ENCODE measurements at places on chromosomes 5 and 9.
A peak's percentile ranks its signal among the peaks of the same experiment; 100 is the strongest.

GRCh38 chr5:171311322-171312077 lies 2.5 kb downstream of the TLX3 start:
- peak; percentile 59 for DNase-seq

- no peak for DNase-seq
Measured at GRCh38 chr5:142013734-142014521, 1.1 kb upstream of the GNPDA1 start.

- DNase-seq, result no peak
Measured at GRCh38 chr9:133518200-133518599, 6.6 kb downstream of the MYMK start.

DNA sequence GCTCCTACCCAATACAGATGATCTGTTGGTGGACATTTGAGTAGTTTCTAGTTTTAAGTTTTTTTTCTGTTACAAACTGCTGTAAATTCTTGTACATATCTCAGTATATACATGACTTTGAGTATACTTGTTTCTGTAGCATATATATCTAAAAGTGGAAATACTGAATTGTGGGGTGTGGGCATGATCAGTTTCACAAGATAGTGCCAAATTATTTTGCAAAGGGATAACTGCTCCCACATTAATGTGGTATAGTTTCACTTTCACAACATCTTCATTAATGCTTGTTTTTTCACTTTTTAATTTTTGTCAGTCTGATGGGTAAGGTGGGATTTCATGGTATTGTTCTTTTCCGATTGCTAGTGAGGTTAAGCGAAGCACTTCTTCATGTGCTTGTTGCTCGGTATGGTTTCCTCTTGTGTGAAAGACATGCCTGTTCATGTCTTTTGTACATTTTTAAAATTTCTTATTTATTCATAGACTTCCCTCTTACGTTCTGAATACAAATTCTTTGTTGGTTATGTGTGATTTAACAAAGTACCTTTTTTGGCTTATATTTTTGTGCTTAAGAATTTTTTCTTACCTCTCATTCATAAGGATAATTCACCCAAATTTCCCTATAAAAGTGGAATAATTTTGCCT lies 103.5 kb downstream of the CDC42SE2 start:
- DNase-seq, result no peak

DNA sequence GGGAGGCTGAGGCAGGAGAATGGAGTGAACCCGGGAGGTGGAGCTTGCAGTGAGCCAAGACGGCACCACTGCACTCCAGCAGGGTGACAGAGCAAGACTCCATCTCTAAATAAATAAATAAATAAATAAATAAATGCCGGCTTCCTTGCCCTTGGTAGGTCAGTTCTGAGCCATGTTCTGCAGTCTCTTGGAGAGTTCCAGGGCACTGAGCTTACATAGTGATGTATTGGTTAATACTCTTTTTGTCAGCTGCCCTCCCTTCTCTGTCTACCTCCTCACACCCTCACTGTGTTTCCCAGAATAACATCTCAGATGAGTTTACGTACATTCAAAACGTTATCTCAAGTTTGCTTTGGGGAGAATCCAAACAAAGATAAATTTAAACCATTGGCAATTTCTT lies 45.2 kb upstream of the FER start:
- DNase-seq, result no peak

- DNase-seq, result no peak
Measured at GRCh38 chr5:176426876-176427275, 10.5 kb upstream of the CLTB start.

- no peak for DNase-seq
Measured at GRCh38 chr5:135493406-135494180, 41.4 kb upstream of the TIFAB start.

- no peak for DNase-seq
Measured at GRCh38 chr9:93100276-93100636, 4.2 kb downstream of the CARD19 start.

- no peak for DNase-seq
Measured at GRCh38 chr5:34603378-34603777, 52.8 kb upstream of the RAI14 start.

DNA sequence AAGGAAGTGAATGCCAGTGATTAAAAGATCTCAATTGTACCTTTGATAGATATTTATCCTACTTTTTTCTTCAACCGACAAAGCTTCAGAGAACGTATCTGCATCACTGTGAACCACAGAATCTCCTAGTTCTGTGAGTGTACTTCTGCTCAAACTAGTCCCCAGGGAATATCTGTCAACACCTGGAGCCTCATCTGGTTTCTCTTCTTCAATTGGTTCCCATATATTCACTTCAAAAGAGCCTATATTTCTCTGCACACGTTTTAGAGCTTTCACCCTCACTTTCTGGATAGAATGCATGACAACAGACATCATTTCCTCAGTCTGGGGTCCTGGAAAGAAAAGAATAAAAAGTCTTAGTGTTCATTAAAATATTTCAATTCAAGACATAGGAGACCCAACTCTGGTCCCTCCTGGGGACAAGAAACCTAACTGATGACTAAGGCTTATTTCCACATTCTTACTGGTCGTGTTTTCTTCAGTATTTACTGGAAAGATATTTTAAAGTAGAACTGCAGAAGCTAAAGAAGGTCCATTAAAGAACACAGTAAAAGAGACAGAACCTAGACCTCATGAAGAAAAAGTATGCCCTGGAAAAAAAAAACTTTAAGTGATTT lies 64.3 kb downstream of the CPLANE1 start:
- DNase-seq, result no peak

GRCh38 chr9:122213589-122214413 lies 15.0 kb downstream of the LHX6 start:
- peak; percentile 90 for DNase-seq

- no peak for DNase-seq
Measured at GRCh38 chr5:91150234-91150633, 232.9 kb downstream of the ARRDC3 start.

GRCh38 chr5:135399794-135400542 lies 937 bp upstream of the MACROH2A1 start:
- no peak for DNase-seq

GRCh38 chr9:107103621-107104020 lies 179.5 kb upstream of the RAD23B start:
- no peak for DNase-seq

DNA sequence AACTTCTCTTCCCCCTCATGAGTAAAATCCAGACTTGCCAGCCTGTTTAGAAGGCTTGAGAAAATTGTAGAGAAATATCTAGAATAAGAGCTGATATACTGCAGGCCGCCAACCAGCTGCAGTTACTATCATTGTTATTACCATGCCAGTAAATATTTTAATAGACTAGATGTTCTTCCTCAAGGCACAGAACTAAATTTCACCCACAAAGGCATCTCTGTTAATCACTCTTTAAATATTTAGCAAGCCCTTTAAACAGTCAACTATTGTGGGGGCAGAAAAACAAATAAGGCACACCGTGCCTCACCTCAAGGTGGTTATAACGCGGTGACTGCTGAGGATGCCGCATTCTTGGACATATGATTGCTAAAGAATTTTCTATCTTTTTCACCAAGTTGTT lies 147.0 kb downstream of the SPOCK1 start:
- DNase-seq, result no peak

GRCh38 chr5:179409806-179410205 lies 64.5 kb upstream of the ADAMTS2 start:
- no peak for DNase-seq

- DNase-seq, result no peak
Measured at GRCh38 chr5:180154821-180155364, 54.1 kb downstream of the RASGEF1C start.

- DNase-seq, result no peak
Measured at GRCh38 chr5:142544946-142545649, 140.8 kb downstream of the FGF1 start.

DNA sequence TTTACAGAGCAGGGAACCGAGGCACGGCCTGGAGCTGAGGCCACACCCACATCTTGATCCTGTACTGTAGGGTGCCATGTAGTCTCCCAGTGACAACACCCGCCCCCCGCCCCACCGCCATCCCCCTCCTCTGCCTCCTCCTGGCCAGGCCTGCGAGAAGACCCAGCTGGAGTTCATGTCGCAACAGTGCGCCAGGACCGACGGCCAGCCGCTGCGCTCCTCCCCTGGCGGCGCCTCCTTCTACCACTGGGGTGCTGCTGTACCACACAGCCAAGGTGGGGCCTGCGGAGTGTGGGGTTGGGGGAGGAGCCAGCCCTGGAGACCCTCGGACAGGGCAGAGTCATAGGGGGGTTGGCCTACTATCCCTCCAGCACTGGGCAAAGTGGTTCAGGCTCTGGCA lies 14.5 kb downstream of the ADAMTS13 start:
- no peak for DNase-seq

- DNase-seq, result no peak
Measured at GRCh38 chr9:116952436-116952810, 265.3 kb downstream of the TRIM32 start.

DNA sequence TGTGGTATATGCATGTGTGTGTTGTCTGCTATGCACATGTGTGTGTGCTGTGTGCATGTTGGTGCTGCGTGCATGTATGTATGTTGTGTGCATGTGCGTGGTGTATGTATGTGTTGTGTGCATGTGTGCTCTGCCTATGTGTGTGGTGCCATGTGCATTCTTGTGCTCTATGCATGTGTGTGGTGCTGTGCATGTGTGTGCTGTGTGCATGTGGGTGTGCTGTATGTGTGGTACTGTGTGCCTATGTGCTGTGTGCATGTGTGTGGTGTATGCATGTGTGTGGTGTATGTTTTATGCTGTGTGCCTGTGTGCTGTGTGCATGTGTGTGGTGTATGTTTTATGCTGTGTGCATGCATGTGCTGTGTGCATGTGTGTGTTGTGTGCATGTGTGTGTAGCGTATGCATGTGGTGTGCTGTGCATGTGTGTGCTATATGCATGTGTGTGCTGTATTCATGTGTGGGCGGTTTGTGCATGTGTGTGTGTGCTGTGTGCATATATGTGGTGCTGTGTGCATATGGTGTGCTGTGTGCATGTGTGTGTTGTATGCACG lies 4.7 kb upstream of the RASGEF1C start:
- no peak for DNase-seq

GRCh38 chr5:74355041-74355824 lies 285.3 kb downstream of the ENC1 start:
- DNase-seq, result no peak

DNA sequence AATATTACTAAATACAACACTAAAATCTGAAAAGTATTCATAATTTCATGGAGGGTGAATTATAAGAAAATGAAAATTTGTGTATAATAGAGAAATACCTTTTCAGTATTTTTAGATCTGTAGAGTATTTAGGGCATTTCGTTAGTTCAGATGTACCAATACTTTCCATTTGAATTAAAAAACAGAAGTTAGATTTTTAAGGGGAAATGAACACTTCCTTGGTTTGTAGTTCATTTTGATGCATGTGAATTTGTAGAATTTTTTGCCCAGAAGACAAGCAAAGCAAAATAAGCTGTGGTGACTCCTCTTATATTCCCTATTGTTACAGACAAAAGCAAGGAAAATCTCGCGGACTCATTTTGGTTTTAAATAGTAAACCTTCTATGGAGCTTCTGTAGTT lies 209.0 kb upstream of the RPS23 start:
- DNase-seq, result no peak

DNA sequence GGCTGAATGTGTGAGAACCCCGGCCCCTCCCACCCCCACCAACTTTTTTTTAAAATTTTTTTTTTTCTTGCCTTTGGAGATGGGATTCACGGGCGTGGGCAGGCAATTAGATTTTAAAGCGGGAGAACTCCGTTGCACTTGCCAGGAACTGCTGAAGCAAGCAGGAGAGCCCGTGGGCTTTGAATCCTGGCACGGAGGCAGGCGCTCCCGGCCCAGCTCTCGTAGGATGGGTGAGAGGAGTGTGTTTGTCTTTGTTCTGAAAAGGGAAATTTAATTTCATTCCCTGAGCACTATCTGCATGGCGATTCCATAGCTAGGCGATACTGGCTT lies 54.3 kb upstream of the BOD1 start:
- DNase-seq, result no peak

DNA sequence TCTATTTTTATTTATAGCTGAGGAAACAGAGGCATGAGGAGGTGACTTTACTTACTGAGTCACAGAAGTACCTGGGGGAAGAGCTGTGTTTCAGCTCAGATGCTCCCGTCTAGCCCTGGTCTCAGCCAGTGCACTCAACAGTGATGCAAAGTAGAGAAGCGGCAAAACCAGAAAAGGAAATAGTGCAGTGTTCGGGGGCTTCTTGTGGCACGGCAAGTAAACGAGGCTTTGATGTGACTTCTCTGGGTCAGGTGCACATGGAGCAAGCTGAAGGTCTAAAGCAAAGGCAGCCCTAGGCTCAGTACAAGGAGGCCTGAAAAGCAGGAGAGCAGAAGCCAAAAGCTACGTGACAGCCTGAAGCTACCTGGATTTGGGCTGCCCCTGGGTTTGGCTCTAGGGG lies 526.7 kb upstream of the ADAMTS16 start:
- no peak for DNase-seq

DNA sequence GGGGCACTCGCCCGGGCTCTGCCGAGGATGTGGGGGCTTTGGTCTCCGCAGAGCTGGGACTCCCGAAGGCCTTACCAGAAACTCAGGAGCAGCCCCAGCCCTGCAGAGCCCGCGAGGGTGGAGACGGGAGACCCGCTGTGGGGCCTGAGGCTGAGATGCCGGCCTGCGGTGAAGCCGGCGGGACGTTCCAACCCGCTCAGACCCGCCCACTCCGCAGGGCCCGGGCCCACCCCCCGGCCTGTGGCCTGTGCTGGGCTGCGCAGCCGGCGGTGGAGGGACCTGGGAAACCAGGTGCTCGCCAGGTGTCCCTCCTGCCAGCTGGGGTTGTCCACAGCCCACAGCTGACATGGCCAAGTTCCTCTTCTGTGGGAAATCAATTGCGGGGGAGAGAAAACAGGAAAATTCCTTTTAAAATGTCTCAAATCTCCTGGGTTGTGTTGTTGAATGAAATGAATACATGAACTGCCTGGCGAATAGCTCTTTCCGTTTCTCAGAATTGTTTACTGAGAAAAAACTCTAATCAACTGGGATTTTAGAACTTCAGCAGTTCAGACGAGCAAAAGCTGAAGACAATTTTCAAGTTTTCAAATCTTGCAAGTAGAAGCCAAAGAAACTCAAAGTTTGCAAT lies 49.0 kb upstream of the IRX4 start:
- DNase-seq, result peak; percentile 45

DNA sequence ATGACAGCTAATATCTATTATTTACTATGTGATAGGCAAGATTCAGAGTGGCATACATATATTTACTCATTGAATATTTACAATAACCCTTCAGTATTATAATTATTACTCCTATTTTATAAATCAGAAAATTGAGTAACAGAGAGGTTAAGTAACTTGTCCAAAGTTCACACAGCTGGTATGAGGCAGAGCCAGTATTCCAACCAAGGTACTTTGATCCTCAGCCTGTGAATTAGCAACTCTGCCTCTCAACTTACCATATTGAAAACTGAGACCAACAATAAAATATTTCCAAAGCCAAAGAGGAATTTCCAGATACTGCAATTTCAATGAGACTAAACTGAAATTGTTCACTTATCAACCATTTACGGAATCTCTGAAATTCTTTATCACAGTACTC lies 67.9 kb upstream of the TSLP start:
- no peak for DNase-seq

- DNase-seq, result no peak
Measured at GRCh38 chr5:72363166-72363802, 43.1 kb downstream of the PTCD2 start.

GRCh38 chr5:88952996-88953643 lies 70.1 kb upstream of the MEF2C start:
- DNase-seq, result peak; percentile 64
